MG63 (cell line): ENCODE measurements at places on chromosomes 16 and 17. TPM values are rescaled to one million over a fixed set of nuclear protein-coding genes. Genes with fewer than 3 reads are reported as not detected.

The XAF1 gene
- 4.2 and 4.9 TPM in 2 replicates for total RNA-seq

The SEPTIN1 gene
- total RNA-seq = not detected in 2 replicates

The PDPK1 gene
- total RNA-seq = 6.6 and 7.6 TPM in 2 replicates

The CDH5 gene
- total RNA-seq = 0.20 and 1.8 TPM in 2 replicates

The HOXB5 gene
- total RNA-seq = not detected in 2 replicates

The RNF227 gene
- total RNA-seq = 0.15 and 1.6 TPM in 2 replicates

The ITGAL gene
- not detected in 2 replicates for total RNA-seq

GRCh38 chr17:58121925-58122324, 26.3 kb upstream of the OR4D1 start:
- DNase-seq = peak; percentile 53

DNA sequence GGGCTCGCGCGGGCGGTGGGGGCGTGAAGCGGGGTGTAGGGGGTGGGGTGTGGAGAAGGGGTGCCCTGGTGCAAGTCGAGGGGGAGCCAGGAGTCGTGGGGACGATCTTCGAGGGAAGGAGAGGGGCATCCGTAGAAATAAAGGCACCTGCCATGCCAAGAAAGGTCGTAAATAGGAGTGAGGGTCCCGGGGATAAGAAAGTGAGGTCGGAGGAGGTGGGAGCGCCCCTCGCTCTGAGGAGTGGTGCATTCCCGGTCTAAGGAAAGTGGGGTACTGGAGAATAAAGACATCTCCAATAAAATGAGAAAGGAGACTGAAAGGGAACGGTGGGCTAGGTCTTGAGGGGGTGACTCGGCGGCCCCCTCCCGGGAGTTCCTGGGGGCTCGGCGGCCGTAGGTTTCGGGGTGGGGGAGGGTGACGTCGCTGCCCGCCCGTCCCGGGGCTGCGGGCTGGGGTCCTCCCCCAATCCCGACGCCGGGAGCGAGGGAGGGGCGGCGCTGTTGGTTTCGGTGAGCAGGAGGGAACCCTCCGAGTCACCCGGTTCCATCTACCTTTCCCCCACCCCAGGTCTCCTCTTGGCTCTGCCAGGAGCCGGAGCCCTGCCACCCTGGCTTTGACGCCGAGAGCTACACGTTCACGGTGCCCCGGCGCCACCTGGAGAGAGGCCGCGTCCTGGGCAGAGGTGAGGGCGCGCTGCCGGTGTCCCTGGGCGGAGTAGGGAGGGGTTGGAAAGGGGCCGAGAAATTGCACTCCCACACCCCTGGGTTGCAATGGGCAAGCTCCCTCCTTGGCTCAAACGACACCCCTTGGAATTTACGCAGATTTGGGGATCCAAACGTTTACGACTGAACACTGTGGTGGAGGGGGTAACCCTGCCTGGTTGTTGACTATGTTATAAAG, 888 bp downstream of the CDH1 start:
- DNase-seq = no peak

- DNase-seq = peak; percentile 71
Measured at GRCh38 chr17:50487213-50488096, 8.8 kb downstream of the RSAD1 start.

- DNase-seq = no peak
Measured at GRCh38 chr17:72321896-72322295, 201.1 kb downstream of the SOX9 start.

DNA sequence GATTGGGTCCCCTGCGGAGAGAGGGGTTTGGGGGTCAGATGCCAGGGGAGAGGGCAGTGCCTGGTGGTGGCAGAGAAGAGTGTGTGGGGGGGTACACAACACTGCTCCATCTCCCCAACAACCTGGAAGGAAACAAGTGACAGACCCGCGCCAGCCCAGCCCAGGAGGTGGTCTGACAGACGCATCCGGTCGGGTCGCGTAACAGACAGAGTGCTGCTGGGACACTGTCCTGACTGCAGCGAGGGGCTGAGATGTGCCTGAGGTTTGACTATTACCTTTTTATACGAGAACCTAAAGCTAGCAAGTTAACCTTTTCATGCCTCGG, 16.2 kb downstream of the UNC13D start:
- DNase-seq = no peak

DNA sequence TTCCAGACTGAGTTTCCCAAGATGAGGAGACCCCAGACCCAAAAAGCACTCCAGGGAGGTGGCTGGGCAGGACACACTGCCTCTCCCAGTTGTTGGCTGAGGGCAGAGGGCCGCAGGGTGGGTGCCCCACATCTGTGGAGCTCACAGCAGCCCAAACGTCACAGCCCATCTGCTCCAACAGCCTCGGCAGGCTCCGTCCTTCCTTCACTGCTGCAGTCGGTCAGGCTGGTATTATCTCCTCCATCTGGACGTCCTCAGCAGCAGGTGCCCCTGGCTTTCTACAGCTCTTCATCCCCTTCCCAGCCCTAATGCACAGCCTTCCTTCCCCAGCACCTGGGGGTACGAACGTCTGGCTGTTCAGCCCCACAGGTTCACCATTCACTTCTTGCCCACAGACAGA, 55.2 kb downstream of the PRMT7 start:
- DNase-seq = no peak

GRCh38 chr16:69064764-69065313, 40.6 kb upstream of the HAS3 start:
- DNase-seq = peak; percentile 57

DNA sequence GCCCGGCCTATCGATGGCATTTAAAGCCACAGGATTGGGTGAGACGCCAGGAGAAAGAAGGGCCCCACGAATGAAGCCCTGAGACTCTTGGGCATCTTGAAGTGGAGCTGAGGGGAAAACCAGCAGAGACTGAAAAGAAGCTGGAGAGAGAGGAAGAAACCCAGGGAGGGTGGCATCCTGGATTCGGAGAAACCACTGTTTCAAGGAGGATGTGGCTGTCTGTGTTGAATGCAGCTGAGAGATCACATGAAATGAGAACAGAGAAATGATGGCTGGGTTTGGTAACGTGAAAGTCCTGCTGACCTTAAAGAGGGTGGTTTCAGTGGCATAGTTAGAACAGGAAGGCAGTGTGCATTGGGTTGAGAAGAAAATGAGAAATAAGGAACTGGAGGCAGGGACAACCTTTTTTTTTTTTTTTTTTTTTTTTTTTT, 3.8 kb downstream of the TNFSF12 start:
- DNase-seq = no peak

DNA sequence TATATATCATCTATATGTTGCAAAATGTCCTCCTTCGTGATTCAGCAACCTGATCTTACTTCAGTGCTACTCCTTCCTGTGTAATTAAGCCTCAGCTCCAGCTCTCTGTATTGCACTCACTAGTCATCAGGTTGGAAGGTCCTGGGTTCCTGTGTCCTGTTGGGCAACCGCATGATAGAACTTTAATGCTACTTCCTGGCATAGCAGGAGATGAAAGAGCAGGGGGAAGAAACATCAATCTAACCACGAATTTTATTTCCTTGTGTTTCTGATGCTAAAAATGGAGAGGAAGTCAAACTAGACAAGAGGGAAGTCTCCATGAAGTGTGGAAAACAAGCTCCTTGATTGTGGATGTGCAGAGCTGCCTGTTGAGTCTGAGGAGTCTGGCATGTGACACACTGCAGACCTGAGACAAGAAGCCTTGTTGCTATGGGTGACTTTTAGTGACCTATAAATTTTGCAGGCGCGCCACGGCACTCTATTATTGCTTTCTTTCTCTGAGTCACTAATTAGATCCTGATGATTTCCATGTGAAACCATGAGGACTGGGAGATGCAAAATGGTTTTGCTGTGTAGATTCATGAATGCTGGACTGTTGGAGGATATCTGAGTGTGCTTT, 25.6 kb downstream of the IGSF6 start:
- peak; percentile 56 for DNase-seq

DNA sequence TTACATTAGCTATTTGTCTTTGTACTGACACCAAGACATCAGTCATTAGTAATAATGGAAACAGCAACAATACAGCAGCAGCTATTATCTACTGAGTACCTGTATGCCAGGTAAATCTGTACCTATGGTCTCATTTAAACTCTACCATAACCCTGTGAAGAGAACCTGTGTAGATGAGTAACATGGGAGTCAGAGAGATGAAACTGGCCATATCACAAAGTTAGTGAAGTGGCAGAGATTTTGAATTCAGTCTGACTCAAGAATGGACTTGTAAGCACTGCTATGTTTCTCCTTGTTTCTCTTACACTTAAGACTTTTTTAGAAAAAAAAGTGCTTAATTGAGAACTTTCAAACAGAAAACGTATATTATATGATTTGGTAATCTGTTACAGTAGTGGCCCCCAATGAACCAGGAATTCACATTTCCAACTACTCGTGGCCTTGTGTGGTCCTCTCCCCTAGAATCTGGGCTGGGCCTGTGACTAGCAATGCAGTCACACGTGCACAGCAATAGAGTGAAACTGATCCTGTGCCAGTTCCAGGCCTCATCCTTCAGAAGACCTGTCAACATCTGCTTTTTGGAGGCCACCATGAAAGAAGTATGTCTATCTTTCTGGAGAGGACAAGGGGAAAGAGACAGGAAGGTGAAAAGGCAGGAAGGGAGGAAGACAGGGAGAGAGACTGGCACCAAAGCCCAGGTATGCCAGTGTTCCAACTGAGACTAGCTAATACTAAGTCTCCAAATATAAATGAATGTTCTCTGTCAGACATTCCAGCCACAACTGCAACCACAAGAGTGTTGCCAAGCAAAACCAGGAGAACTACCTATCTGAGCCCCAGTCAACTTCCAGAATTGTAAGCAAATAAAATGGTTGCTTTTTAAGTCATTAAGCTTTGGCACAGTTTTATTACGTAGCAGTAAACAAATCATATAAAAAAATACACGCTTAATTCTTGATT, 12.0 kb downstream of the CRLF3 start:
- peak; percentile 62 for DNase-seq

DNA sequence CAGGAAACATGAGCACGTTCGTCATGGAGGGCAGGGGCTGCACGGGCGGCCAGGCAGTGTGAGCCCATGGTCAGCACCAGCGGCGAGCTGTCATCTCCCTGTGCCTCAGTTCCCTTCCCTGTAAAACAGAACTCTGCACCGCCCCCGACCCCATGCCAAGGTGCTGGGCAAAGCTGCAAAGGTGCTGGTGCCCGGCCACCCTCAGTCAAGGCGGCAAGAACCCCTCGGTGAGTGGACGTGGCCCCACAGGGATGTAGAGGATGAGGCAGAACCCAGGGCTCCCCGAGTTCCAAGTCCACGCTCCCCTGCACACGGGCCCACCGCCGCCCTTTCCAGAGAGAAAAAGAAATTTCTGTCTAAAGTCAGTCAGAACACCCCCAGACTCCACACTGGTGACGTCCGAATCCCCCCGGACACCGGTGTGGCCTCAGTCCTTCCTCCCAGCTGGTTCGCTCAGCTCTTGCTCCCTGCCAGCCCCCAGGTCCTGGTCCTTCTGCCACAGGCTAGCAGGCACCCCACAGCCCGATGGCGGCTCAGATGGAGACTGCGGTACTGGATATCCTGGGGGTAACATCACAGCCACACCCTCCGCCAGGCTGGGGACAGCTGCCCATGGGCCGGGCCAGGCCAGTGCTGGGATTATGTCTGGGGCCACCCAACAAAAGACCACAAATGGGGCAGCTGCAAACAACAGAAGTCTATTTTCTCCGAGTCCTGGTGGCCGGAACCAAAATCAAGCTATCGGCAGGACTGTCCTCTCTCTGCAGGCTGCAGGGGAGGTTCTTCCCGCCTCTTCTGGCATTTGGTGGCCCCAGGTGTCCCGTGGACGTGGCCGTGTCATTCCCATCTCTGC, 14.4 kb upstream of the BAHCC1 start:
- no peak for DNase-seq

DNA sequence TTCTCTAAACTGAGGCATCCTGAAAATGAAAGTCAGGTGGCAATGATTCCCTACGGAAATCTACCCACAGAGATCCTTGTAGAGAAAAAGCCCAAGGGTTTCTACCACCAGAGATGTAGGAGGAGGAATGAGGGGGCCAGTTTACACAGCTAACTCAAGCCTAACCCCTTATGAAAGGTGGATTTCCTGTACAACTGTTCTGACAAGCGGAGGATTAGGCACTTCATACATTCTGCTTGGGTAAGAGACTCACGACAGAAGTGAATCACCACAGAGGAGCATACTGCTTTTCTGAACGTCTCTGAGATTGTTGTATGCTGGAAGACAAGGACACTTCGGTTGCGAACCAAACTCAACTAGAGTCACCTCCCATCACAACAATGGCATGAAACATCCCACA, 72.7 kb downstream of the SMG6 start:
- DNase-seq = no peak

DNA sequence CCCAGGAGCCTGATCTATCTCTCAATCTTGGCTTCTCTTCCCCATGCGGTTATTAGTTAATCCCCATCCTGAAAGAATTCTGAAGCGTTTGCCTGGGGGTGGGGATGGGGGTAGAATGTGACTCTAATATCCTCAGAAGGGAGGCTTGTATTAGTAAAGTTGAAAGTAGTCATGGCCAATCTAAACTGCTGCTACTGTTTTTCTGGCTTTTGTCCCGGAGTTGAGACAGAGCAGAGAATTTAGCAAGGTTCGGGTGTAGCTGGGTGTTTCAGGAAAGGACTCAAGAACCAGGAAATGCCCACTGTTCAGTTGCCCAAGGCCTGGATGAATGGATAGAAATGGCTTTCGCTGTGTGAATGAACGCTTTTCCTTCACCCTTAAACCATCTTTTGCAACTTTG, 17.6 kb upstream of the ITGAM start:
- peak; percentile 72 for DNase-seq

GRCh38 chr17:55482591-55483389, 28.5 kb downstream of the SMIM36 start:
- no peak for DNase-seq

GRCh38 chr17:17841601-17842025, 4.8 kb upstream of the SREBF1 start:
- DNase-seq = no peak

DNA sequence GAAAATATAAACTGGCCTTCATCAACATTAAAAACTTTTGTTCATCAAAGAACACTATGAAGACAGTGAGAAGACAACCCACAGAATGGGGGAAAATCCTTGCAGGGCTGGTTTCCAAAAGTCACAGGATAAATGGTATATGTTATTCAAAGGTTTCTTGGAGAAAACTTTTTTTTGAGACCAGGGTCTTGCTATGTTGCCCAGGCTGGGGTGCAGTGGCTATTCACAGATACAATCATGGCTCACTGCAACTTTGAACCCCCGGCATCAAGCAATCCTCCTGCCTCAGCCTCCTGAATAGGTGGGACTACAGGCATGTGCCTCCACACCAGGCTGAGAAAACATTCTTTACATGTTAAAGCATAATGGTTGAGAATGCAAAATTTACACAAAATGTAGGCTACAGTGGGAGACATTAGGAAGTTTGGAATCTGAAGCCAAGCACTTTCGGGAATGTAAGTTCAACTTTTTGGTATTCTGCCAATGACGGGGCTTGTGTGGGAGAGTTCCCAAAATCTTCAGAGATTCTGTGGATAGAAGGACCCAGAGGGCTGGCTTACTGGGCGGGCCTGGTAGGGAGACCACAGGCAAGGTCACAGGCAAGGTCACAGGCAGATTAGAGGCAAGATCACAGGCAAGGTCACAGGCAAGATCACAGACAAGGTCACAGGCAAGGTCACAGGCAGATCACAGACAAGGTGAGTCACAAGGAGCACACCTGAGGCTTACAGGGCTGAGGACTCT, 24.2 kb upstream of the ATP2A3 start:
- no peak for DNase-seq
